ENCODE measurements at places on chromosomes 6 and 20.
A peak's percentile ranks its signal among the peaks of the same experiment; 100 is the strongest.

GRCh38 chr6:39453241-39453640 lies 130.7 kb upstream of the KCNK16 start:
- DNase-seq, result no peak

GRCh38 chr6:14544666-14545065 lies 427.1 kb downstream of the CD83 start:
- no peak for DNase-seq

GRCh38 chr20:46085179-46085851 lies 4.4 kb downstream of the NCOA5 start:
- no peak for DNase-seq

- no peak for DNase-seq
These were observed 27.8 kb downstream of the ASIP start for GRCh38 chr20:34268851-34269636.

GRCh38 chr6:37207903-37208456 lies 38.0 kb downstream of the PIM1 start:
- no peak for DNase-seq

DNA sequence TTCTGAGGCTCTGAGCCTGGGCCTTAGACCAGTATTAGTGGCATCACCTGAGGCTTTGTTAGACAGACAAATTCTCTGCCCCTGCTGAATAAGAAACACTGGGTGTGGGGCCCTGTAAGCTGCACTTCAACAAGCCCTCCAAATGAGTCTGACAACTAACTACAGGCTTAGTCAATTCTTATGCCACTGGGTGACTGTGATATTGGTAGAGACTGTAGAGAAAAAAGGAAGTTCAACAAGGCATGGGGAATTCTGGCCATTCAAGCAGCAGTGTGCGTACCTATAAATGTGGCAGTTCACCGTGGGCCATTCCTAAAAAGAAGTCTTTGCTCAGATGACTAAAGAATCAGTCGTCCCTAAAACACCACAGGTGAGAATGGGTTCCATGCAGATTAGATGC lies 82.7 kb downstream of the MDN1 start:
- DNase-seq, result no peak

DNA sequence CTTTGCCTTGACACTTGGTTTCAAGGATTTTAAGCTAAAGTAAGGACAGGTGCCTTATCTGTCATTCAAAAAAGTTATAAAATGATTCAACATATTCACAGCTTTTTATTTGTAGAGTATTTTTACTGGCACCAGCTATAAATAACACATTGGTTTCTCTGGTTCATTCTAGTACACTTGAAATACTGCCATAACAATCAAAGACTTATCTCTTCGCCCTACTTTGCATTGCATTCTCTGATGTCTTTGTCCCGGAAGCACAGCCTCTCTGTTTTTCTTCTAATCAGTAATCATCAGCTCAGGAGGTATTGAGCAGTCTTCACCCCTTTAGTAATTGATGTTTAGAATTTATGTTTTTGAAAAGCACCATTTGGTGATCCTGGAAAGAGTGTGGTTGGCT lies 156.4 kb downstream of the PDE10A start:
- no peak for DNase-seq

GRCh38 chr6:50143011-50143719 lies 93.4 kb upstream of the DEFB112 start:
- no peak for DNase-seq

GRCh38 chr20:1338096-1338495 lies 9.2 kb upstream of the SDCBP2 start:
- no peak for DNase-seq

GRCh38 chr6:93177918-93178317 lies 241.4 kb downstream of the EPHA7 start:
- no peak for DNase-seq

DNA sequence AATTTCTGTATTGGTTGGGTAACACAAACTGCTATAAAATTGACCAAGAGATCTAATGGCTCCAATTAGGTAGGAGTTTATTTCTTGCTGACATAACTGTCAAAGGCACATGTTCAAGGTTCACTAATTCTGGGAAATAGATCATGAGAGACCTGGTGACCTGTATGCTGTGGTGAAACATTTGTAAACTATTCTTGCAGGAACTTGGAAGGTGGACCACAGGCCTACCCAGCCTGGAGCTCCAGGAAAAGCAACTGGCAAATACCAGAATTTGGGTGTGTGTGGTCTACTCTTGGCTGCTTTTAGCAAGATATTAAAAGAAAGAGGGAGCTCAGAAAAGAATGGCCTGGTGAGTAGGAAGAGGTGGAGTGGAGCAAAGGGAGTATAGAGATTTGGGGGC lies 184.6 kb downstream of the QKI start:
- no peak for DNase-seq

DNA sequence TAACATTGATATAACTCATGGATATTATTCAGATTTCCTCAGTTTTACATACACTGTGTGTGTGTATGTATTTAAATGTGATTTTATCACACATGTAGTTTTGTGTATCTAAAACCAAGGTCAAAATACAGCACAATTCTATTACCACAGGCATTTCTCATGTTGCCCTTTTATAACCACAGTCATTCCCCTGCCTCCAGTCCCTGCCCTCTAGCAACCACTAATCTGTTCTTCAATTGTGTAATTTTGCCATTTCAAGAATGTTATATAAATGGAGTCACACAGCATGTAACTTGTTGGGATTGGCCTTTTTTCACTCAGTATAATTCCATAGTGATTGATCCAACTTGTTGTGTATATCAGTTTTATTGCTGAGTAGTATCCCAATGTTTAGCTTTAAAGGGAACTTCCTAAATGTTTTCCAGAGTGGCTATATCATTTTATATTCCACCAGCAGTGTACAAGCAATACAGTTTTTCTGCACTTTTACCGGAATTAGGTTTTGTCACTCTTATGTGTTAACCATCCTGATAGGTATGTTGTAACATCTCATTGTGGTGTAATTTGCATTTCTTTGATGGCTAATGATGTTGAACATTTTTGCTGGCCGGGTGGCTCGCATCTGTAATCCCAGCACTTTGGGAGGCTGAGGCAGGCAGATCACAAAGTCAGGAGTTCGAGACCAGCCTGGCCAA lies 338.2 kb downstream of the SOX4 start:
- no peak for DNase-seq

- DNase-seq, result peak; percentile 38
These were observed 170.1 kb downstream of the CLIC5 start for GRCh38 chr6:45845567-45845966.

GRCh38 chr6:71033171-71033570 lies 76.3 kb upstream of the B3GAT2 start:
- DNase-seq, result no peak

GRCh38 chr20:11792568-11792953 lies 125.1 kb upstream of the BTBD3 start:
- DNase-seq, result no peak

DNA sequence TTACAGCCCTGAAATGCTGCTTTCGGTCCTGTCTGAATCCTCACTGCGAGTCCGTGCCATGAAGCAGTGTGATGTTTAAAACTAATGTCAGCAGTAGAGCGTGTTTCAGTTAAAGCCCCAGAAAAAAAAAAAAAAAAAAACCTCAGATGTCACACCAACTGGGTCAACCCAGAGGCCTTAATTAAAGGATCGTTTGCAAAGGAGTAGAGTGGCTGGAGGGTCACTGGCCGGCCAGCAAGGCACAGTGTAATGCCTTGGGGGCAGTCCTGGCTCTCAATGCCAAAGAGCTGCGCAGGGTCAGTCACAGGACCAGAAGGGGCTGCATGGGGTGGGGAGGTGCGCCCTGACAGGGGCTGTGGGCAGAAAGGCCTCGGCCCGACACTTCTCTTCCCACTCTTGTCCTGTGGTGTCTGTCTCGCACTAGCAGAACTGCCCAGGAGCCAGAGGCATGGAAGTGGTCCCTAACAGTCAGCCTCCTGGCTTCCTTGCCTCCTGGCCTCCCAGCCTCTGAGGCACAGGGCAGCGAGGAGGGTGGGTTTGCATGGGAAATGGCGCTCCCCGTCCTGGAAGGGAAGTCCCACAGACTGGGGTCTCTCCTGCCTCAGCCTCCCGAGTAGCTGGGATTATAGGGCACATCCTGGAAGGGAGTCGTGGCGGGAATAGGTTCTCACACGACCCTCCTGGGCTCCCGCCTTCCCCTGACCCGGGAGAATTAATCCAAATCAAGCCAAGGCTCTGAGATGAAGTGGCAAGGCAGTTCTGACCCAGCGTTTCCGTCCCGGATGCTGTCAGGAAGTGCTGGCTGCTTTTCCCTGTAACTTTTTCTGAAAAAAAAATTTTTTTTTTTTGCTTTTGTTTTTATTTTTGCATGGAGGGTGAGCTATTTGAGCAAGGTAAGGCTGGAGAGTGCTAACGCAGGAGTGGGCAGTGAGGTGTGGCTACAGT lies 53.7 kb upstream of the MPC1 start:
- DNase-seq, result no peak

GRCh38 chr20:59508729-59509128 lies 95.6 kb upstream of the PHACTR3 start:
- no peak for DNase-seq

GRCh38 chr6:20434766-20435165 lies 33.1 kb downstream of the E2F3 start:
- DNase-seq, result no peak

DNA sequence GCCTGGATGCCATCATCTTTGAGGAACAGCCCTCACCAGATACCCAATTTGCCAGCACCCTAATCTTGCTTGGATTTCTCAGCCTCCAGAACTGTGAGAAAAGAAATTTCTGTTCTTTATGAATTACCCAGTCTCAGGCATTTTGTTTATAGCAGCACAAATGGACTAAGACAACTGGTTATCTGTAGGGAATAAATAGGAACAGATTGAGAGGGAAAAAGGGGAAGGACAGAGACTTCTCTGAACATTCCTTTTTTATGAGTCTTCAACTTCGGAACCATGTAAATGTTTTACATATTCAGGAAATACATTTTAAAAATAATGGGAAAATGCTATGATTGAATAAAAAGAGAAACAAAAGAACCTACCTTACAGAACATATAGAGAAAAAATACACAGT lies 20.9 kb downstream of the KCTD20 start:
- peak; percentile 31 for DNase-seq

DNA sequence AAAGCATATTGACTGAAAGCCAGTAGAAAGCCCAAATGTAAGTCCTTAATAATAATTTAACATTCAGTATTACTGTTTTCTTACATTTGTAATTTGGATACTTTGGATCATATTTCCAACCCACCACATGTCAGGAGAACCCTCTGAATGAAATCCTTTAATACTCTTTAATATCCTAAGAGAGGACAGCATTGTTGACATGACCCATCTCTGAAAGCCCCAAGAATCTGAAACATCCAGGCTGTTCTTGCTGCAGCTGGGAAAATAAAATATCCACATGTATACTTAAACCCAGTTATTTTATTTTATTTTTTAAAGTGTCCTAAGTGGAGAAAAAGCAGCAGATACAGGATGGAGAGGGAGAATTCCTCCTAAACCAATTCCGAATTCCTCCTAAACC lies 130.8 kb upstream of the RIPOR2 start:
- no peak for DNase-seq

- no peak for DNase-seq
These were observed 90.9 kb downstream of the CRYBG1 start for GRCh38 chr6:106451439-106451838.

DNA sequence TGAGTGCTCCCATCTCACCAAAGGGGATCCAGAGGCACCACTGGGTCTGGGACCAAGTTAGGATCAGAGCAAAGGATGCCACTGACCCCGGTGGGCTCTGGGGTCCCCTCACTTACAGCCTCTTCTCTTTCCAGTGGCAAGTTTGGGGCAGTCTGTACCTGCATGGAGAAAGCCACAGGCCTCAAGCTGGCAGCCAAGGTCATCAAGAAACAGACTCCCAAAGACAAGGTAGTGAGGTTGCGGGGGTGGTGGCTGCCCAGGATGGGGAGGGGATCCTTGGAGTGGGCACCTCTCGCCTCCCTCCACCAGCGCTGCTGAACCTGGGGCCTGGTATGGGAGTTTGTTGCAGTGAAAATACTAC lies 4.9 kb downstream of the MYLK2 start:
- DNase-seq, result no peak

DNA sequence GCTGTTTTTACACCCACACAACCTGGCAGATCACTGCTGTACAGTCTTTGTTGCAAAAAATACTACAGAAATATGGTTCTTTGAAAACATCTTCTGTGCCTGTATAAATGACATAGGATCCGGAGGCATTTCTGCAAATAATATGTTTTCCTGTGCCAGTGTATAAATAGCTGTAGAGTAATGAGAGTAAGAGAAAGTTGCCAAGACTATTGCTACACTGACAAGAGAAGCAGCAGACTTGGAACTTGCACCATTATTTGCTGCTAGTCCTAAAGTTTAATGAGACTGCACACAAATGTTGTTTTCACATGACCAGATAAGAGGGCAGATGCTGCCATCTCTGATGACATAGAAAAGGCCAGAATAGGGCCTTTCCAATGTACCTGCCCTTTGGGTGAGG lies 50.0 kb upstream of the DTNBP1 start:
- no peak for DNase-seq

DNA sequence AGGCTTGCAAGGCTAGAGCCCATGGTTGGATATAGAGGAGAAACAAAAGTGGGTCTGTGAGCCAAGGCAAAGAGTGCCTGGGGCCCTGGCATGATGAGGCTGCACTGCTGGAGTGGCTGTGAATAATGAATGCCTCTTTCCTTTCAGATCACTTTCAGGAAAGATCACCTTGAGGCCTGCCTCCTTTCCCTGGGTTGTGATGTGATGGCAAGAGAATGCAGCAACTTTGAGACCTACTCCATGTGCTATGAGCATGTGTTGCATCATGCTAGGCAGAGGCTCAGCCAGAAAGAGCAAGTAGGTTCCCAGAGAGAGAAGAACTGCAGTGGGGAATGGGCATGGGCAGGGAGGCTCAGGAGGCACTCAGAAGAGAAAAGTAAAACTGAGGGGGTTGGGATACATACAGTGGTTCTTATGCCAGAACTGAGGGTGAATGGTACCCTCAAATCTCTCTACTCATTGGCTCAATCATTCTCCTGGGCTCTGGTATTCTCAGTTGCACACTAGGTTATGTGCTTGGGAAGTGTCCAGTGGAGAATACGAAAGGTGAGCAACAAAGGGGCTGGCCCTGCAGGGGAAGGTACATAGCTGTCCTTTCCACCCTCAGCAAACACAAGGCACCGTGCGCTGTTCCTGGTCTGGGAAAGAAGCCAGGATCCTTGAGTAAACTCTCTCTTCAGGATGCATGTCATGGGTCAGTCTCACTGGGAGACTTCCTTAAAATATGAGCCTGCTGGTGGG lies 45.9 kb downstream of the CD164 start:
- no peak for DNase-seq

DNA sequence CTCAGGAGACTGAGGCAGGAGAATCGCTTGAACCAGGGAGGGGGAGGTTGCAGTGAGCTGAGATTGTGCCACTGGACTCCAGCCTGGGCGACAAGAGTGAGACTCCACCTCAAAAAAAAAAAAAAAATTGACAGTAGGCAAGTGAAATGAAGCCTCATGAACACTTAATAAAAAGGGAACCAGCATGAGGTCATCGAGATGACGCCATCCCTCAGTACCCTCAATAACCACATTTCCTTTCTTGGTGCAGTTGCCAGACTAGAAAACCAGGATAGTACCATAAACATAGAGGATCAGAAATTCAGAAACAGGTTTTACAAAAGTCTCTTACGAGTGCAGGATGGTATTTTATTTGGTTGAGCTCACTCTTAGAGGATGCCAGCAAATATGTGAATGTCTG lies 584.1 kb downstream of the MAFB start:
- no peak for DNase-seq

Measured in BJ (cell line).